ENCODE measurements at places on chromosomes 6 and 20.

GRCh38 chr20:18738055-18738454, 75.5 kb upstream of the SCP2D1 start:
- no peak for DNase-seq

GRCh38 chr6:40472353-40472752, 114.8 kb downstream of the LRFN2 start:
- no peak for DNase-seq

DNA sequence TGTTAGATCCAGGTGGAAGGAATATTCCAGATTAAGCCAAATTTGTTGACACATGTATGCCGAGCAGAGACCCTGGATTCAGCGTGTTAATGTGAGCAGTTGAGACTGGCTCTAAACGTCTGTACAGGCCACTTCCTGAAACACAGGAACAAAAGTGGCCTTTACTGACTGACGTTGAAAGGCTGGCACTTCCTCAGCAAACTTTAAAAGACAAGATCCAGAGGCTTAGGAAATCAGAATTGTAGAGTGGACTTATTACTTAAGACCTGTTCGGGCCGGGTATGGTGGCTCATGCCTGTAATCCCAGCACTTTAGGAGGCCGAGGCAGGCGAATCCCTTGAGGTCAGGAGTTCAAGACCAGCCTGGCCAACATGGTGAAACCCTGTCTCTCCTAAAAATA, 125.7 kb upstream of the ARID1B start:
- no peak for DNase-seq

DNA sequence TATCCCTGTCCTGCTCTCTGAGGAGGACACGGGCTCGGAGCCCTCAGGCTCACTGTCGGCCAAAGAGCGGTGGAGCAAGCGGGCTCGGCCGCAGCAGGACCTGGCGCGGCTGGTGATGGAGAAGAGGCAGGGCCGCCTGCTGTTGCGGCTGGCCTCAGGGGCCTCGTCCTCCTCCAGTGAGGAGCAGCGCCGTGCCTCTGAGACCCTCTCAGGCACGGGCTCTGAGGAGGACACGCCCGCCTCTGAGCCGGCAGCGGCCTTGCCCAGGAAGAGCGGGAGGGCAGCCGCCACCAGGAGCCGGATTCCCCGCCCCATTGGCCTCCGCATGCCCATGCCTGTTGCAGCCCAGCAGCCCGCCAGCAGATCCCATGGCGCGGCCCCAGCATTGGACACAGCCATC, 14.2 kb upstream of the SLC22A7 start:
- no peak for DNase-seq

GRCh38 chr20:46031701-46032254, 2.8 kb downstream of the SLC12A5 start:
- DNase-seq, result no peak

DNA sequence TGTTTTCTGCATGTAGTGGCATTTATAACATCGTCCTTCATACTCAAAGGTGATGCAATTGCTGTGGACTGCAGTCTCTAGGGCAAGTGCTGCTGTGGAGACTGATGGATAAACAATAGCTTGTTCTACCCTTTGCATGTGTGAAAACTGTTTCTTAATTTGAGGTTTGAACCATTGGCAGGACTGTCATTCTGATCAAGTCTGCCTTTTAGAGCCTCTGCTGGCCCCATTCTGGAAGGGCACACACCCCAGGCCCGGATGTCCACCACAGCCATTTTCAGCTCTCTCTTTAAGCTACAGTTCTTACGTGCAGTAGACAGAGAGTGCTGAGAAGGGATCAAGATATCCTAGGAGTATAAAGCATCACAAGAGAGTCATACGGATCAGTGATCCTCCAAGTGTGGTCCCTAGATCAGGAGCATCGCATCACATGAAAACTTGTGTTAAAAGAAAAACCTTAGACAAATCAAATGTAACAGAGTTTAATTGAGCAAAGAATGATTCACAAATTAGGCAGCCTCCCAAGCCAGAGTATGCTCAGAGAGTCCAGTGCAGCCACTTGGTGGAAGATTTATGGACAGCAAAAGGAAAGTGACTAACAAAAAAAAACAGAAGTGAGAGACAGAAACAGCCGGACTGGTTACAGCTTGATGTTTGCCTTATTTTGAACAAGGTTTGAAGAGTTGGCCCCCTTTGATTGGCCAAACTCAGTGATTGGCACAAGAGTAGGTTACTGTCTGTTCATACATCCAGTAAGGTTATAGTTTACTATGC, 52.0 kb downstream of the FRK start:
- DNase-seq, result no peak

DNA sequence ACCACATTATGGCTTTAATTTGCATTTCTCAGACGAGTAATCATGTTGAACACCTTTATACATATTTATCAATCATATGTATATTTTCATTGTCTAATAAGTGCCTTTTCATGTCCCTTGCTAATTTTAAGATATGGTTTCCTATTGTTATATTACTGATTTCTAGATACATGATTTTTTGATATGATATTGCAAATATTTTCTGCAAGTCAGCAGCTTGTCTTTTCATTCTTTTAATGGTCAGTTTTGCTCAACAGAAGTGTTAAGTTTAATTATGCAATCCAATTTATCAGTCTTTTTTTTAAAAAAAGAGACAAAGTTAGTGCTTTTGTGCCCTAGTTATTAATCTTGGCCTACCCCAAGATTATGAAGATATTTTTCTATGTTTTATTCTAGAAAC, 1377.8 kb upstream of the CITED2 start:
- DNase-seq, result no peak

DNA sequence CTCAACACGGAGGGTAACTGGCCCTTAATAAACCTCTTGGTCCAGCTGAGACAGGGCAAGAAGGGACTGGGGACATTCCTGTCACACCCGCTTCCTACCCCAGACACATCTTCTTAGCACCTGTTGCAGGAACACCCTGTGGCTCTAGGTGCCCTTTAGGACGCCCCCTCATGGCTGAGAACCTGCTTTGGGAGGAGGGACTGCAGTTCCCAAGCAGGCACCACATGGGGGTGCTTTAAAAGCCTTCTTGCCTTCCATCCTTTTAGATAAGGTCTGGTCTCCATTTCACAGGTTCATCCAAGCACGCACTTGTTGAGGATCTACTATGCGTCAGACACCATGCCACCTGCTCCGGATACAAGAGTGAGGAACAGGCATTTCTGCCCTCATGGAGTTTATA, 26.6 kb downstream of the NSFL1C start:
- DNase-seq, result peak; percentile 10

- no peak for DNase-seq
Observed at GRCh38 chr20:59976156-59976782, 18.0 kb downstream of the CDH26 start.

DNA sequence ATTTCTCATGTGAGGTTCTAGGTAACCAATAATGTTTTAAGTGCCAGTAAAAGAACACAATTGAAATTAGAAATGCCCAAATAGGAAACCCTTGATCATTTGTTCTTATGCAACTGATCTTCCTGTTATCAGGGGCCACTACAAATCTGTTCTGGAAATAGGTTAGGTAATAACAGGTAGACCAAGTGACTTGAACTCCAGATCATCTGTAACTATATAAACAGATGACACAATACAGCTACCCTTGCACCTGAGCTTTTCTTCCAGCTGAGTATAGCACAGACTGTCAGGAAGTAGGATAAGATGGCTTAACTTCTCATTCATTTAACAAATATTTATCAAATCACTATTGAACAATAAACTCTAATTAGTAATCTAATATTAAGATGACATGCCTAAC, 52.5 kb downstream of the MAN1A1 start:
- no peak for DNase-seq

DNA sequence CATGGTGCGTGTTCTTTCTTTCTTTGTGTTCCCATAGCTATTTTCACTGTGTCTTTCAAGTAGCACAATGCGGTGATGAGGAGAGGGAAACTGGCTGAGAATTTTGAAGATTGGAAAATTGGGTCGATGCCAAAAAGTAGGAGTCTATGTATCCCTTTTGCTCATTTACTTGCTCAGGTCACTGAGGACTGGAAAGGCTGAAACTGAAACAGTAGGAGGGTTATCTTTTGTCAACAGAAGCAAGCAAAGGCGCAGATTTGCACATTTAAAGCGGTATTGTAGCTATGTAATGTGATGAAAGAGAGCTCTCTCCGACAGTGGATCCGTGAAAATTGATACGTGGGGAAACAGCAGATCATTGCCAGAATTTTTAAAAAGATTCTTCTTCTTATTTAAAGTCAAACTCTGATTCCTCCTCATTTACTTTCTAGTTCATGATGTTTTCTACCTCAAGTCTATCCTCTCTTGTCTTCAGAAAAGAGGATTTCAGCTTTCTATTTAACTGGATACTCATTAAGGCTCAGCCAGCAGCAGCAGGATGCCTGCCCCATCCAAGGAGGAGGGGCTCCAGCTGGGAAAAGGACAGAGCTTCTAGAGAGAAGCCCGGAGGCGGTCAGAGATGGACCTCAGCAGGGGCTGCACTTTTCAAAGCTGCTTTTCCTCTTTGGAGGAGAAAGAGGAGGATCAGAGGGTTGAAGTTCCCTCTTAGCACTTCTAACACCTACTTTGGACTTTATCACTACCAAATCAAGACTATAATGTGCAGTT, 15.9 kb upstream of the FYN start:
- DNase-seq, result no peak

- no peak for DNase-seq
Observed at GRCh38 chr6:83138118-83138722, 54.8 kb downstream of the PGM3 start.

- no peak for DNase-seq
Observed at GRCh38 chr20:15122613-15123012, 785.2 kb upstream of the FLRT3 start.

GRCh38 chr20:20837574-20838021, 125.2 kb upstream of the RALGAPA2 start:
- DNase-seq, result peak; percentile 50

- DNase-seq, result no peak
Observed at GRCh38 chr6:144718431-144718830, 433.3 kb downstream of the UTRN start.

DNA sequence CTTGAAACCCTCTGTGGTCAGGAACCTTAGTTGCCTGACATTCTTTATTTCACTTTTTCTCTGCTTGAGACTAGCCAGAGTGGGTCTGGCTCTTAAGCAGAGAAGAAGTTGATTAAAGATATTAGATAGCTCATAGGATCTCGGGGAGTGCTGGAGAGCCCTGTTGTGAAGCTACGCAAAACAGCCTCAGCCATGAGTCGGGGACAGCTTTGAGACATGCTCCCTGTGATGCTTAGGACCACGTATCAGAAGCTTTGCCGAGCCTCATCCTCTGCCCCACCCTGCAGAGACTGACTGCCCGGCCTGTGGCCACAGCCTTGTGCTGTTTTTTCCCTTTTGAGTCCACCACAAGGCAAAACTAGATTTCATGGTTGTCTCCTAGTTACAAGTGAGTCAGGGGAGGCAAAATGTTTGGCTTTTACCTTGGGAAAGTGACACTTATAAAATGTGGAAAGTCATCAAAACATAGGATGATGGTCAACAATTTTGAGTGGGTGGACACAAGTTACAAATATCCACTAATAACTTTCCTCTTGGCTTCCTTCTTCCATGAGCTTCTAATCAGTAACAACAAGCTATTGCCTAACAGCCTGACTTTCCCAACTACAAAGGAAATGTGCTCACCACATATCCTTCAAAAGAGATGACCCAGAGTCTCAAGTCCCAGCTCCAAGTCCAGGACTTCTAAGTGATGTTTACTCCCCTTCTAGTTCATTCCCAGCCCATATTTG, 108.4 kb downstream of the JAG1 start:
- DNase-seq, result no peak

DNA sequence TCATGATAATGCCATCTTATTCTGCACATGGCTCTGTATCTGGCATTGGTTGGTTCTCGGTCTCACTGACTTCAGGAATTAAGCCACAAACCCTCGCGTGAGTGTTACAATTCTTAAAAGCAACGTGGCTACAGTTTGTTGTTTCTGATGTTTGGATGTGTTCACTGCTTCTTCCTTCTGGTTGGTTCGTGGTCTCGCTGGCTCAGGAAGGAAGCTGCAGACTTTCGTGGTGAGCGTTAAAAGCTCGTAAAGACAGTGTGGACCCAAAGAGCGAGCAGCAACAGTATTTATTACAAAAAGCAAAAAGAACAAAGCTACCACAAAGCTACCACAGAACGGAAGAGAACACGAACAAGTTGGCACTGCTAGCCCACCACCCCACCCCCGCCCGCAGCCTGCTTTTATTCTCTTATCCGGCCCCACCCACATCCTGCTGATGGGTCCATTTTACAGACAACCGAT, 51.1 kb downstream of the MYLIP start:
- DNase-seq, result peak; percentile 22

GRCh38 chr6:53055873-53056272, 9.3 kb upstream of the FBXO9 start:
- no peak for DNase-seq

DNA sequence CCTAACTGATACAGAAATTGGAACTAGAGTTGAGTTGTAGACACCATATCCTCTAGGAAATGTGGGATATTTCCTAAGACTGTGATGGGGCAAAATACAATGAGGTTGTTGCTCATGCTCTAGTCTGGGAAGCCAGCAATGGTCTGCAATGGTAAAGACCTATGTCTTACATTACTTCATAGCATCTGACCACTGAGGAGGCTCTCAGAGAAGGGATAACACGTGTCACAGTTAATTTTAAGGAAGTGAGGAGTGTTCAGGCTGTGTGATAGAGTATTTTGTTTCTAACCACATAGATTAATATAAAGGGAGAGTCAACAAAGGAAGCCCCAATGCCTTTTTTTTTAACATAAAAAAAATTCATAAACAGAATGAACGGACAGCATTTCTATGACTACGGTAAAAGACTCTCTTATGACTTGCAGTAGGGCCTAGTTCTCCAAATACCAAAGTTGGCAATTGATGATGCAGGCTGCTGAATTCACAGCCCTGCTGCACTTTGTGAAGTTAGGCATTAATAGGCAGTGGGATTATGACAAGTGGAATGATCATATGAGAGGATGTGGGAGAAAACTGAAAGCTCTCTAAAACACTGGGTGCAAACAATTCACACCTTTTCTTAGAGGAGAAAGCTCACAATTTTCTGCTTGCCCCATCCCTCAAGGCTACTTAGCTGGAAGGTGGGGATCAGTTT, 13.7 kb downstream of the KCNS1 start:
- DNase-seq, result no peak

GRCh38 chr6:26270486-26270861, 94.5 kb upstream of the BTN3A2 start:
- peak; percentile 33 for DNase-seq

GRCh38 chr6:24927985-24928745, 7.6 kb downstream of the RIPOR2 start:
- no peak for DNase-seq

DNA sequence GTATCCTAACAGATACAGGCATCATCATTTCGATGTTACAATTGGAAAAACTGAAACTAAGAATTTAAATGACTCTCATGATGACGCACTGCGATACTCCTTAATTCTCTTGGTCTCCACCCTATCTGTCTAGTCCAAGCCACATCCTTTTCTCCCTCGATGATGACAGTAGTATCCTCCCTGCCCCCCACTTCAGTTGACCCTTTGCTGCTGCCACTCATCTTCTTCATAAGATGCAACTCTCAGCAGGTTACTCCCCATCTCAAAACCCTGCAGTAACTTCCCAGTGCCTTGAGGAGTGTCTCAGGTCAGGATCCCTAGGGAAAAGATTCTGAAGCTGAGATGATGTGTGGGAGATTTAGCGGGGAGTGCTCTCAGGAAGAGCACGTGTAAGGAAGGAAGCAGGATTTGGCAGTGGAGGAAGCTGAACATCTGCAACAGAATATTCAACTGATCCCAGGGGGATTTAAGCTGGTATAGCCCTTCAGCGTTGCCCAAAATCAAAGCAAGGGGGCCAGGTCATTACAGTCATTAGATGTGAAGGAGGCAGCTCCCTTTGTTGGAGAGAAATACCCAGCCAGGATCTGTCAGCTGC, 16.1 kb downstream of the JPH2 start:
- DNase-seq, result no peak

GRCh38 chr6:38794682-38795081, 79.6 kb downstream of the DNAH8 start:
- DNase-seq, result no peak
